SJSA1 (cell line): ENCODE measurements at places on chromosomes 7 and 10. TPM values are rescaled to one million over a fixed set of nuclear protein-coding genes. Genes with fewer than 3 reads are reported as not detected.
A peak's percentile ranks its signal among the peaks of the same experiment; 100 is the strongest.

PVRIG gene
- 1.7 TPM in 1 of 2 replicates, not detected in the other for total RNA-seq

DNA sequence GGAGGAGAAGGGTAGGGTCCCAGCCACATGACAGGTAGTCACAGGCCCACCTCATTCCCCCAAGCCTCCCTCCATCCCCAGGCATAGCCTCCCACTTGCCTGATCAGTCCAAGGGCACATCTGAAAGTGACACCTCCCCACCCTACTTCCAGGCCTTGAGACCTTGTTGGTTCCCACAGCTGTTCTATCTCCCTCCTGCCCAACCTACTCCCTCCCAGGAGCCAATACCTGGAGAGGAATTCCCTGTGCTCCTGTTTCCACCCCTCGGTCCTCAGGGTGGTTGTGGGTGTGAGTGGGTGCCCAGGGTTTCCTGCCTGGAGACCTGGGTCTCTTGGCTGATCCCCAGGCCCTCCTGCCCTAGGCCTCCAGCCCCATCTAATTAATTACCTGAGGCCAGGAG, 11.6 kb upstream of the IMPDH1 start:
- DNase-seq = no peak

DNA sequence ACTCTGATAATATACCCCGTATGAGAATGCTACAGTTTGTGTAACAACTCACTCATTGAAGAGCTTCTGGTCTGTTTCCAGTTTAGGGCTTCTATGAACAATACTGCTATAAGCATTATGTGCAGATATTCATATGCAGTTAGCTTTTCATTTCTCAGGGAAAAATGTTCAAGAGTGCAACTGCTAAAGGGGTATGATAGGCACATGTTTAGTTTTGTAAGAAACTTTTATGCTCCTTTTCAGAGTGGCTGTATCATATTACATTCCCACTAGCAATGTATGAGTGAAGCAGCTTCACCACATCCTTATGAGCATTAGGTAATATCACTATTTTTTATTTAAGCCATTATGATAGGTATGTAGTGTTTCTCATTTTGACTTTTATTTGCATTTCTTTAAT, 182.6 kb upstream of the CXCL12 start:
- DNase-seq = no peak

- no peak for DNase-seq
These were observed 18.0 kb upstream of the MEST start for GRCh38 chr7:130473876-130474275.

DNA sequence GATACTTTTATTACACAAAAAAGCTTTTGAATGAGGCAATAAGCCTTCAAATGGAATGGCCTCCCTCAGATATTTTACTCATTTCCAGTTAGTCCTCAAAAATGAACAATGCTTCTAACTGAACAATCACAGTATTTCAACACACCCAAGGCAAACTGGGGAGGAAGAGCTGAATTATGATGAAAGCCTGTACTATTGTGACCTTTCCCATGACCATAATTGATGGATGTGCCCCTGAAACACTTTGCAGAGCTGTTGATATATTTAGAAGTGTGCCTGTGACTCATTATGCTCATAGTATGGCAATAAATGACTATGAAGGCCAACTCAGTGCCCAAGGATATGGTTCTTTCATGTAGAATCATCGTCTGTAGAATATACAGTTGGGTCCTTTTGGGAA, 248.1 kb downstream of the AHR start:
- no peak for DNase-seq

- DNase-seq = no peak
These were observed 198.1 kb upstream of the NFE2L3 start for GRCh38 chr7:25953859-25954258.

GRCh38 chr10:4934391-4934987, 28.7 kb upstream of the AKR1C1 start:
- DNase-seq = no peak

GRCh38 chr10:43304687-43305333, 37.9 kb upstream of the RASGEF1A start:
- DNase-seq = no peak

DNA sequence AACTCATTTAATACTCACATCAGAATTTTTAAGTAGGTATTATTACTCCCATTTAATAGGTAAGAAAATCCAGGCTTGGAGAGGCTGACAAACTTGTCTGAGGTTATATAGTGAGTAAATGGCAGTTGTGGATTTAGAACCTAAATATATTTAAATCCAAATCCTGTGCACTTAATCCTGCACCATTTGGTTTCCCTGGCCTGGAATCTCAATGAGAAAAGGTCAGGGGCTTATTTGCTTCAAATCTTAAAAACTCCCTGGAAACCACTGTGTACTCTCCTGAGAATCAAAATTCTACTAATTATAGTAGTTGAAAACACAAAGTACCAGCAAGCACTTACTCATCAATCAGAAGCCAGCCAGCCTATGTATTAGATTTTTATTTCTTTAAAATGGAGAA, 97.7 kb downstream of the DNMBP start:
- DNase-seq = no peak

GRCh38 chr10:128642023-128642422, 515.8 kb upstream of the MKI67 start:
- DNase-seq = no peak

DNA sequence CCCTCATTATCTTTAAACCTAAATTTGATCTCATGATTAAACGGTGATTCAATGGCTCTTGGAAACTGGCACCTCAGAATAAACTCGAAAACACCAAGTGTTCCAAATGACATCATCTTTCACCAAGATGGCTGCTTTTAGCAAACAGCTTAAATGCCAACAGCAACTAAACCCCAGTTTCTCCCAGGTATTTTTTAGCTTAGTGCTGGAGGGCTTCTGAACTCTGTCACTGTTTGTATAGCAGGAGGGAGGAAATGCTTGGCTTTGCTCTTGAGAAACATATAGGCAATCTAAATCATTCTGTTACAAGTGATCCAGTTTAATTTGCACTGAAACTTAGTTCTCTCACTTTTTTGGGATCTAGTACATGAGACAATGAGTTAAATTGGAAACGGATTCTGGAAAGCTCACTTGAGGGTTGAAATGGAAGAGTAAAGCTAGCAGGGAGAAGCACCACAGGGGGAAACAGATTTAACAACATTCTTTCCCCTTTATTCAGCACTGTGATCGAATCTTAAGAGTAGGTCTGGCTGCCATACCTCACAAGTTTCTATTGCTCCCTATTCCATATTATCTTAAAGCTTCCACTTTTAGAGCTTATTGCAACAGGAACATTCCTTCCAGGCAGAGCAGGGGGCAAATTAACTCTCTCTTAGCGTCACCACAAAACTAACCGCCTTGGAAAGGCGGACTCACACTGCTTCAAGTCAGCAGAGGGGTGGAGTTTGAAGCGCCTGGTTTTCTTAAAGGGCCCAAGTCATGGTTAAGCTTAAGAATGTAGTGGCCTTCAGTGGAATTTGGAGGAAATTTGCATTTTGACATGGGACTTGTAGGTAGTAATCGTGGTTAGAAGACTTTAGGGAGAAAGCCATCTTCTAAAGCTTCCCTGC, 1.8 kb upstream of the CCDC6 start:
- peak; percentile 59 for DNase-seq
